ENCODE measurements at places on chromosomes 4 and X.

DNA sequence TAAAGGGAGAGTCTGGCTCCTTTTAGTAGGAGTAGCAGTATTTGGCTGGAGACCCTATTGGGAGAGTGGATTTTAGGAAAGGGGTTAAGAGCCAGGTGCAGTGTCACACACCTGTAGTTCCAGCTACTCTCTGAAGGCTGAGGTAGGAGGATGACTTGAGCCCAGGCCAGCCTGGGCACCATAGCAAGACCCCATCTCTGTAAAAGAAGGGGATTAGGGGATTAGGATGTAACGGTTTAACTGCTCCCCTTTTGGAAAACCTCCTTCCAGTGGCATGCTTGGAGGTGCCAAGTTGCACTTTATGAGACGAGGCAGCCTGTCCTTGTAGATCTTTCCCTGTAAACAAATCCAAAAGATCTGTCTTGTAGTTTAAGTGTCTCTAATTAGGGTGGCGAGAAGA lies 140.0 kb downstream of the KLHL8 start:
- DNase-seq: no peak

DNA sequence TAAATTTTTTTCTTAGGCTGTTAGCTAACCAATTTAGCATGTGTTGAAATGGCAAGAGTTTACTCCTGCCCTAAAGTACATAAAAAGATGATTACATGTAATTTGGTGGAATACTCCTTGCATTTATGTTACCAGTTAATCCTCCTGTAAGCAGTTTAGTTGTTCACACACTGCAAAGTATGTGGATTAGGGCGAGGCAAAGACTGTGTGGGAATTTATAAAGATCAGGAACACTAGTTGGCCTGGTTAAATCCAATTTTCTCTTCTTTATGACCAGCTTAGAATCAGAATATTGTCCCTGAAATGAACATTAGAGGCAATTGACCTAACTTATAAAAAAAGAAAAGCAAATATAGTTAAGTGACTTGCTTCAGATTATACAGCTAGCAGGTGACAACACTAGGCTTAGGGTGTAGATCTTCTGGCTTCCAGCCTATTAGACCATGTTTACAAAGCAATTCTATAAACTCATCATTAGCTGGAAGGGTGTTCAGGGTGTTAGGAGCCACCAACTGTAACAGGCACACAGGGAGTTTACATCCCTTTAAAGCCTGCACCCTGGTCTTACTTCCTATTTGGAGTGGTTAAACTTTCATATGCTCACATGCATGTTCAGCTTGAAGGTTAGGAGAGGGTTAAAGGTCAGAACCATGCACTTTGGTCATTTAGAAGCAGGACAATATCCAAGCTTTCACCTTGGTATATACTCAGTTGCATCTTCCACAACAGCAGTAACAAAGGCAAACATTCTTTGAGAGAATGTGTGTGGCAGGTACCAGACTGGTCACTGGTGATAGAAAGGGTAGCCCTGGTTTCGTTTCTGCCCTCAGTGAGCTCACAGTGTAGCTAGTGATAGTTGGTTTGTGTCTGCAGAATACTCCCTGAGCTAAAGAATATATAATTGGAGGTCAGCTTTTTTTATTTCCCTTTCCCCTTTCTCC lies 72.6 kb downstream of the GC start:
- no peak for DNase-seq

DNA sequence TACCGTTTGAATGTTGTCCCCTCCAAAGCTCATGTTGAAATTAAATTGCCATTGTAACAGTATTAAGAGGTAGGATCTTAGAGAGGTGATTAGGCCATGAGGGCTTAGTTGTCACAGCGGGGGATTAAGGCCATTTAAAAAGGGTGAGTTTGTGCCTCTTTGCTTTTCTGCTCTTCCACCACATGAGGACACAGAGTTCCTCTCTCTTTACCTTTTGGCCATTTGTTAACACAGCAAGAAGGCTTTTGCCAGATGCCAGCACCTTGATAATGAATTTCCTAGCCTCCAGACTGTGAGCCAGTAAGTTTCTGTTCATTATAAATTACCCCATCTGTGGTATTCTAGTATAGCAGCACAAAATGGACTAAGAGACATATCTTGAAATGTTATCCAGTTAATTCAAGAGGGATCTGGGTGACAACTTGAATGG lies 7.8 kb upstream of the HERC3 start:
- no peak for DNase-seq

- no peak for DNase-seq
These were observed 20.1 kb upstream of the SLC34A2 start for GRCh38 chr4:25635501-25635900.

- DNase-seq: no peak
These were observed 134.3 kb upstream of the FGF13 start for GRCh38 chrX:138845786-138846185.

DNA sequence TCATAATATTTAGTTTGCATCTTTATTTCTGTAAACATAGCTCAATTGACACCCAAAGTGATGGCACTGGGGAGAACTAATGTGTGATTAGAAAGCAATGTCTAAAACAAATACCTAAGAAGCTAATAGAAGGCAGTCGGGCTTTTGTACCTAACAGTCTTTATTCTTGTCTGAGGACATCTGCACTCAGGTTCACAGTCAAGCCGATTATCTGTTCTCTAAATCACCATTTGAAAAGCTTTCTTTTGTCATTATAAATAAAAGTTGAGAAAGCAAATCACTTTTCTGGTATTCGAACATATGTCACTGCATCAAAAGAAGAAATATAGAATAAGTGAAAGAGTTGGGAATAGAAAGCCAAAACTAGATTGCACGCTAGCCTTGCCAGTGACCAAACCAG lies 2037.9 kb upstream of the TENM3 start:
- no peak for DNase-seq

DNA sequence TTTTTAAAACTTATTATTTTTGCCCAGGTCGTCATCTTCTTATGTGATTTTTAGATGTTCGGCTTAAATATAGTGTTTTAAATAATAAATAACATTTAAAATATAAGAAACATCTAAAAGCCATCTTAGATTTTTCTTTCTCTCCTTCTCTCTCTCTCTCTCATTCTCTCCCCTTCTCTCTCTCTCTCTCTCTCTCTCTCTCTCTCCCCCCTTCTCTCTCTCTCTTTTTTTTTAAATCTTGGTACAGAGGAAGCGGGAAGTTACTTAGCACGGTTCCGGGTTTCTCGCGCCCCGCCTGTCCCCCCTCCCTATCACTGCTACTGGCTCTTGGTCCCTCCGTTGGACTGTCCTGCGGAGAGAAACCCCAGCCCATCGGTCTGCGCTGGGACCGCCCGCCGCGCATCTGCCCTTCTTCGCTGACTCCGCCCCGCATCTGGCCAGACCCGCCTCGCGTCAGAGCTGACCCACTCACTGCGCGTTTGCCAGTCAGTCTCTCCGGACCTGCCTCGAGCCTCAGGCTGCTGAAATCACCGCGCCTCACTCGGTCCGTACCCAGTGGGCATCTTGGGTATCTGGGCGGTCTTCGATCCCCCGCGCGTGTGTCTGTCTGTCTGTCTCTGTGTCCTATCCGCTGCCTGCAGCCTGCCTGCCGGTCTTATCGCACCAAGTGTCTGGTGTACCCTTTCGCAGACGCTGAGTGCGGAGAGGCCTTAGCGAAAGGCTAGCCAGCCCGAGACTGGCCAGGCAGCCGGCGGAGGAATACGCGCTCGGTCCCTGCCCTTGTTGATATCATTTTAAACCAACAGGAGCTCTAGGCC lies at the start of gene PABPC5:
TSS of gene PABPC5 (plus strand) at position 489 of the 818 bp plus-strand sequence. CDS start 739 bp downstream, outside the sequence.
- DNase-seq: peak; percentile 93

GRCh38 chr4:5191831-5192230 lies 140.6 kb downstream of the STK32B start:
- DNase-seq: no peak

GRCh38 chrX:69088171-69088938 lies 76.9 kb downstream of the PJA1 start:
- DNase-seq: no peak

DNA sequence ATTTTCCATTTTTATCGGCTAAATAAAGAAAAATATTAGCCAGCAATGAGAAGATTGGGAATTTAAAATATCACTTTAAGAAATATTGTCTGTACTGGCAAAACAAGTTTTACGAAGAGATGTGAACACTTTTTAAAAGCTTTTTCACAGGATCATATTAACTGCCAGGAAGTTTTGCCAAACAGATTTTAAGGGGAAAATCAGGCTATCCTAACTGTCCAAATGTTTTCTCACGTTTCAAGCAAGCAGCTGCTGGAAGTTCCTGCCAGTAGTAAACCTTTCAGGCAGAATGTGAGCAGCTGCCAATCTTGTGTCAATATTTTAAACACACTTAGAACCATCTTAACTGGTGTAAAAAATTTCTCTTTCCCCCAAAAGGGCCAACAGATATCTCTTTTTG lies 101.1 kb downstream of the ADGRL3 start:
- DNase-seq: no peak

DNA sequence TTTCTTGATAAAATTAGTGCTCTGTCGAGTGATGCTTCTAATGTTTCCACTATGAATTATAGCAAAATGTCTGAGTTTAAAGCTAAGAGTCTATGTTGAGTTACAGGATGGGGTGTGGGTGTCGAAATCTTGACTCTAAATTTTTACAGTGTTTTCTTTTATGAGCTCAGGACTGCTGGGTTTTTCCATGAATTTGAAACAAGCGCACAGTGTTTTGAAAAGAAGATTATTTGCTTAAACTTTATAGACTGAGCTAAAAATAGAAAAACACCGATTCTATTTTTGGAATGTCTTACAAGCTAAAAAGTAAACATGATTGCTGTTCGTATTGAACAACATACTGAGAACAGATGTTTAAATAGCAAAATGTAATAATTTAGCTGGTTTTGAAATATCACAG lies 7.5 kb downstream of the PTTG2 start:
- no peak for DNase-seq

- DNase-seq: no peak
These were observed 38.2 kb downstream of the NHS start for GRCh38 chrX:17413228-17413627.

GRCh38 chr4:87853108-87853507 lies 20.3 kb downstream of the MEPE start:
- DNase-seq: no peak

DNA sequence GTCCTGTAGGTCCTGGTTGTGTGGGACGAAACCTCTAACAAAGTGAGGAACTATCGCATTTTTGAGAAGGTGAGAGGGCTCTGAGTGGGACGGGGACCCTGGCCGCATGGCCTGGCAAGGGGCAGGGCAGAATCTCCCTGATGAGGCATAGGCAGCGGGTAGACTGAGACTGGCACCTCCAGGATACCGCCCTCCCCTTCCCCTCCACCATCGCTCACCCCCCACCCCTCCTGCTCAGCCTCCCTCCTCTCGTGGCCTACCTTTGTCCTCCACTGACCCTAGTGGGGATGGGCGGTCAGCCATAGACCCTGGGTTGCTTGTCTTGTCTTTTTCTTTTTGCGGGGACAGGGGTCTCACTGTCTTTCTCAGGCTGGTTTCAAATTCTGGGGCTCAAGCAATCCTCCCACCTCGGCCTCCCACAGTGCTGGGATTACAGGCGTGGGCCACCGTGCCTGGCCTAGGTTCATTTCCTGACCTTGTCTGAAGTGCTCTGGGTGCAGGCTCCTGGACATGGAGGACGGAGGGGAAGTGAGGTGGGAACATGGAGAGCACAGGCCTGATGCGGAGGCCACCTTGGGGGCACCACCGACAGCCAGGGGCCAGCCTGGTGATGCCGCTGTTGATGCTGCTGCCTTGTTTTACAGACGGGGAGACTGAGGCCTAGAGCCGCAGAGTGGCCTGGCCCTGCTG lies 10.5 kb upstream of the ADD1 start:
- no peak for DNase-seq

- peak; percentile 3 for DNase-seq
These were observed 960 bp downstream of the TRPC3 start for GRCh38 chr4:121950680-121951520.

- no peak for DNase-seq
These were observed 117.8 kb downstream of the EFHC2 start for GRCh38 chrX:44225667-44226066.

DNA sequence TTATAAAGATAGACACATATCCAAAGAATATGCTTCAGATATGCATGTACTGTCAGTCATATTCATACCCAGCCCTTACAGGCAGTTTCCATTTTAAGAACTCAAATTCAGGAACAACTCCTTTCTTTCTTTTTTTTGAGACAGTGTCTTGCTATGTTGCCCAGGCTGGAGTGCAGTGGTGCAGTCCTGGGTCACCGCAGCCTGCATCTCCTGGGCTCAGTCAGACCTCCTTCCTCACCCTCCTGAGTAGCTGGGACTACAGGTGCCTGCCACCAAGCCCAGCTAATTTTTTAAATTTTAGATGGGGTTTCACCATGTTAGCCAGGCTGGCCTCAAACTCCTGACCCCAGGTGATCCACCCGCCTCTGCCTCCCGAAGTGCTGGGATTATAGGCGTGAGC lies 34.5 kb downstream of the SNX25 start:
- DNase-seq: no peak

DNA sequence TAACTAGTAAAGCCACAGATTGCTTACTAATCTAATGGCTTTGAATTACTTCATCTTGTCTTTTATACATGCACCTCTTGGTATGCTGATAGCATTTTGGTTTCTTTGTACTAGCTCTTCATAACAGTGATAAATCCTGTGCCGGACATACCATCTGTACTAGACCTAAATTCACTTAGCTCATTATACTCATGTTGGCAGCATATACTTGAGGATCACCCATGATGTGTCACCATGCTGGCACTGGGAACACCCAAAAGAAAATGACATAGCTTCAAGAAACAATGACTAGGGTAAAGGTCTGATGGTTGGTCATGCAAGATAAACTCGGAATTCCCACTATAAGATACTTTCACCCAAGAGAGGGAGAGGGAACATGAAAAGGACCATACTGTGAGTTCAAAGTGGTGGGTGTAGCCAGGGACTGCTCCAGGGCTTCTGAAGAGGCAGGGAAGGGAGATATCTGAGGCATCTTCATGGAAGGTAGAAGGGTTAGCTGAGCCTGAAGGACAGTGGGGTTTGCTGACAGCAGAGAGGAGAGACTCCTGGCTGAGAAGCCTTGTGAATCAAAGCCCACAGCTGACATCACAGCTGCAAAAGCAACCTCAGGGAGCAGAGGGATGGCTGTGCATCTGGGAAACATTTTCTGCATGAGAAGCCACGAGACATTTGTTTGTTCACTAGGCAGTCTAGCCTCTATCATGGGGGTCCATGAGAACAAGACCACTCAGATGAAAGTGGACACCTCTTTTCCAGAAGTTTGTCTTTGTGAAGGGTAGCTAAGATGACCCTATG lies 314.2 kb downstream of the RAB28 start:
- DNase-seq: no peak

DNA sequence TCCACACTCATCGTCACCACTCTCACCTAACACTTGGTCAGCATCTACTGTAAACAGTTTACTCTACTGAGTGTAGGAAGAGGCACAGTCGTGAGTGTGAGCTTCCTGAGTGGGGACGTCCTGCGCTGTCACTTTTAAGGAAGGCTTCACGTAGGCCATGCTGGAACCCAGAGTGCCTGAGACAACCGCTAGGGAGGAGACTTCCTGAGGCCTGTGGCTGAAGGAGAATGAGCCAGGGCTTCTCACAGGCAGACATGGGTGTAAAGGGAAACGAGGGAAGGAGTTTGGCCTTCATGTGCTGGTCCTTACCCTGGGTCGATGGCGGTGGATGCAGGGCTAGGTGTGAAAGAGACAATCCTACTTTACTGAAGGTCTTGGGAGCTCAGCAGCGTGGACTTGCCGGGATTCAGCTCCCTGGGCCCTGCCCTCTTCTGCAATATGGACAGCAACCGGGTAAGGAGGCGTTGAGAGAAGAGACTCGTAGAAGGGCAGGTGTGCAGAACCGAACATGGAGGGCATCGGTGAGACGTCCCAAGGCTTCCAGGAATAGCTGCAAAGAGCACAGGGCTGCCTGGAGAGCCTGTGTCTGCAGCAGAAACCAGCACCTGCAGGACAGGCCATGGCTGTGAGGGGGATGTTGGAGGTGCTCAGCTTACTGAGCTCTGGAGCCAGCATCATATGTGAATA lies 48.7 kb upstream of the TLR3 start:
- DNase-seq: no peak
